Vagina (tissue), 2 donors: ENCODE measurements at places on chromosomes 6 and 20. TPM values are rescaled to one million over a fixed set of nuclear protein-coding genes. Genes with fewer than 3 reads are reported as not detected.
A peak's percentile ranks its signal among the peaks of the same experiment; 100 is the strongest.

DNA sequence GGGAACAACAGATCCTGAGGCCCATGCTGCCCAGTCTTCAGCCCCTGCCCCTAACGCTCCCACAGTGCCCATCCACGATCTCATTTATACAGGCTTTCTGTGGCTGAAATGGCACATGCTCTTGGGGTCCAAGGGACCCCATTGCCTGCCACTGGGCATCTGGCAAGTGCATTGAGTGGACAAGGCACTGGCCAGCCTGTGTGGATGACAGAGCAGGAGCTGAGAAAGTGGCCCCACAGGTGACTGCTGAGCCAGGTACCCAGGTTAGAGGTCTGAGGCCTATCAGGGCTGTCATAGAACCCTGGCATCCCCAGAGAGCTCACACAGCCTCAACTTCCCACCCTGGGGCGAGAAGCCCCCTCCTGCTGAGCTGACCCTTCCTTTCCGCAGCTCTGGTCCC is 86.0 kb upstream of the NXT1 start:
- no peaks in the 10 kb centered on the region for H3K36me3 ChIP-seq
- no peaks in the 10 kb centered on the region for H3K4me1 ChIP-seq
- no peak for DNase-seq
- H3K27ac ChIP-seq, result no peak overlapping the region

GRCh38 chr6:128114164-128114563 is 213.3 kb upstream of the THEMIS start:
- H3K27ac ChIP-seq, result no peak overlapping the region
- no peak for DNase-seq
- H3K27me3 ChIP-seq, result no peaks in the 10 kb centered on the region
- H3K36me3 ChIP-seq, result no peaks in the 10 kb centered on the region

DNA sequence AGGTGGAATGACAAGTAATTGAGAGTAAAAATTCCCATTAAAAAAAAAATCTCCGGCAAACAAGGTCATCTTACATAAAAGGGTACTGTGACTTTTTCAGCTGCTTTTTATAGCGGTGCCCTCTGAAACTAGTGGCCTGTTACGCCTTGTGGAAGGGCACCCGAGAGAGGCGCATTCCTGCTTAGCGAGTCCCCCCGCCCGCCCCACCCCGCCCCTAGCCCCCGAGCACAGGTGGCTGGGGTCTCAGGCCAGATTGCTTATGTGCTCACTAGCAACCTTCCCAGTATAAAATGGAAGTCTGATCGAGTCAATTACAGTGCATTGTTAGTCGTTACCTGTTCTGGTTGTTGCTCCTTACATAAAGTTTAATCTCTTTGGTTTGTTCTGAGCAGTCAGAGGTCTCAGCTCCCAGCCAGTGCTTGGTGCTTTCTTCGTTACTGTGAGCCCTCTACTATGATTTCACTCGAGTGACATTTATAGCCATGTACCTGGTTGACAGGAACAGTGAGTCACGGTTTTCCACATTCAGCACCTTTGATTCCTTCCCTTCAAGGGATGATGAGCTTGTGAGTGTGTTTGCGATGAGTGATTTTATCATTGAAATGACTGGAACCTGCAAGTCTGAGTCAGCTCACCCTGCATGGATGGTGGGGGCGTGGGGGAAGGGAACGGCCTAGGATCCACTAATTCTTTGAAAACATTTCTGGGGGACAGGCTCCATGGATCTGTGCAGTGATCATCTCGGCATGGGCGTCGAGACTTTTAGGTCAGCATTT is 47.6 kb downstream of the ZDHHC14 start:
- peaks cover 6% of the 10 kb centered on the region for H3K4me1 ChIP-seq
- H3K4me3 ChIP-seq, result no peak overlapping the region
- DNase-seq, result no peak
- H3K27me3 ChIP-seq, result no peaks in the 10 kb centered on the region
- H3K27ac ChIP-seq, result no peak overlapping the region

- H3K4me1 ChIP-seq, result no peaks in the 10 kb centered on the region
- no peaks in the 10 kb centered on the region for H3K27me3 ChIP-seq
- no peak overlapping the region for H3K27ac ChIP-seq
- peak; percentile 49 for DNase-seq
- H3K36me3 ChIP-seq, result no peaks in the 10 kb centered on the region
These were observed 390.8 kb downstream of the RNGTT start for GRCh38 chr6:88572449-88573139.

DNA sequence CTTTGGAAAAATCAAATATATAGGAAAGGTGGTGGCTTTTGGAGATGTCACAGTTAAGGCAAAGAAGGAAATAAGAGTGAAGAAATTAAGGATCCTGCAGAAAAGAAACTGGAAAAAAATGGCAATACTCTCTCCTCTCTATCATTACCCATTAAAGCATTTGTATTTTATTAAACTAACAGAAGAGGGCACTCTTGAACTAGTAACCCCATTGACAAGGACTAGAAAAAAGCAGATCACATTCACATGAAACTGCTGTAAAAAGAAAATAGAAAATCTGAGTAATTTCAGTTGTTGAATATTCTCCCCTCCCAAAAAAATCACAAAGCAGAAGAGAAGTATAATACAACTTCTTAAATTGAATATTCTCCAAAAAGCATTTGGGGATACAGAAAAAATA is 104.1 kb upstream of the SLC35B3 start:
- H3K4me3 ChIP-seq, result no peak overlapping the region
- H3K36me3 ChIP-seq, result no peaks in the 10 kb centered on the region
- no peaks in the 10 kb centered on the region for H3K4me1 ChIP-seq
- no peak overlapping the region for H3K27ac ChIP-seq
- DNase-seq, result no peak

GRCh38 chr6:50716899-50717509 is 3.7 kb downstream of the TFAP2D start:
- DNase-seq, result no peak
- H3K36me3 ChIP-seq, result no peaks in the 10 kb centered on the region

The LPA gene
- 0.49 TPM for total RNA-seq

The ADGRF1 gene
- 8.3 TPM for total RNA-seq

- no peaks in the 10 kb centered on the region for H3K27me3 ChIP-seq
- no peaks in the 10 kb centered on the region for H3K4me1 ChIP-seq
- no peaks in the 10 kb centered on the region for H3K36me3 ChIP-seq
These were observed 140.0 kb downstream of the TBC1D7 start for GRCh38 chr6:13188306-13188705.

GRCh38 chr20:45578231-45578630 is 853 bp downstream of the WFDC8 start:
- H3K4me3 ChIP-seq, result no peak overlapping the region
- H3K36me3 ChIP-seq, result no peaks in the 10 kb centered on the region
- DNase-seq, result no peak
- H3K4me1 ChIP-seq, result peaks cover 8% of the 10 kb centered on the region
- no peaks in the 10 kb centered on the region for H3K27me3 ChIP-seq
- no peak overlapping the region for H3K27ac ChIP-seq

DNA sequence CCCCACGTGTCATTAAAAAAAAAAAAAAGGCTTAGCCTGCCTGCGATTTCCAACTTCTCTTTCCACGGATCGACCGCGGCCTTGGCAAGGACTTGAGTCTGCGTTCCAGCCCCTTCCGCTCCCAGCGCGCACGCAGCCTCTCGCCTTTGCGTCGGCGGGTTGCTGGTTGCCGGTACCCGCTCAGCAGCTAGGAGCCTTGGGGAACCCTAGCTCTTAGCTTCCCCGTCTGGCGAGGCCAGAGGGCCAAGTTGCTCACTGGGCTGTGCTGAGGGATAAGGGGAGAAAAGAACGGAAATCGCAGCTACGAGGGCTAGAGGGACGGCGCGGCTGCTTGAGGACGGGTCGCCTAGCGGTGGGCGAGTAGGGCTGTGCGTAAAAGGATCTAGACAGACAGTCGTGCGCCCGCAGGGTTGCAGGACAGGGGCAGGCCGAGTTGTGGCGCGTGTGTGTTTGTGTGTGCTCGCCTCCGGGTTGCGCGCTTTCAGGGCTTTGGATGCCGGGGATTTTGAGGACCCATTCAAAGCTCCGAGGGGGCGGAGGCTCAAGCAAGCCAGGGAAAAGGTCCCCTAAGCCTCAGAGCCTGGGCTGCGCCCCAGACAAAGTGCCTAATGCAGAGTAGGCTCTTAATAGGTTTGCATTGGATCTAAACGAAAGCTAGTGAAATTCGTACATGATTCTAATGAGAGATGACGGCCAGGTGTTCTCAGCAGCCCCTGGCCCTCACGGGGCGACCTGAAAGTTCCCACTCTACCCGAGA is 40.5 kb upstream of the OSTM1 start:
- peaks cover 49% of the 10 kb centered on the region for H3K4me1 ChIP-seq
- H3K27me3 ChIP-seq, result peaks cover 18% of the 10 kb centered on the region
- no peaks in the 10 kb centered on the region for H3K36me3 ChIP-seq
- no peak overlapping the region for H3K27ac ChIP-seq
